ENCODE measurements at places on chromosomes 3 and 15. TPM values are rescaled to one million over a fixed set of nuclear protein-coding genes. Genes with fewer than 3 reads are reported as not detected.

The EXD1 gene
- polyA plus RNA-seq = not detected

The CELSR3 gene
- 25.7 TPM for polyA plus RNA-seq

DNA sequence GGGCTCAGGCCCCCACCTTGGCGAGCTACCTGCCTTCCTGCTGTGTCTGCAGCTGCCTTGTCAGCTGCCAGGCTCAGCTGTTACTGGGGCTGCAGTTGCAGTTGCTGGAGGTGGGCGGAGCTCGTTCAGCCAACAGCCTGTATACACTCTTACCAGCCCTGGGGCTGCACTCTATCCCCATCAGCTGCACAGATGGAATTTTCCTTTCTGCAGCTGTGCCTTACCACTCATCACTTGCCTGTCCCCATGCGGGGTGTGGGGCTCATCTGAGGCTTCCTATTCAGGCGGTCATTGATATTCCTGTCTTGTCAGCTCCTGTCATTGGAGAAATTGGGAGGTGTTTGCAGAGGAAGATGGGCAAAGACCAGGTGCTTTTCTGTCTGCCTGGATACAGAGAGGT, 9.1 kb upstream of the SYN2 start:
- DNase-seq = no peak

GRCh38 chr15:40407330-40407990, 1.9 kb downstream of the IVD start:
- no peak for DNase-seq

- DNase-seq = no peak
These were observed 18.9 kb upstream of the ANO10 start for GRCh38 chr3:43640681-43641080.

All from spinal cord (tissue), 10 donors.